ENCODE measurements at places on chromosomes 4 and X. TPM values are rescaled to one million over a fixed set of nuclear protein-coding genes. Genes with fewer than 3 reads are reported as not detected.

FGFR3 gene
- 0.45 TPM for polyA plus RNA-seq

GLUD2 gene
- 0.20 TPM for polyA plus RNA-seq

NXF2 gene
- not detected for polyA plus RNA-seq

PLXNB3 gene
- polyA plus RNA-seq = not detected

MAP7D3 gene
- 8.7 TPM for polyA plus RNA-seq
